ENCODE measurements at places on chromosomes 12 and 14.

- DNase-seq = no peak
These were observed 44.5 kb downstream of the NUAK1 start for GRCh38 chr12:106094304-106094703.

DNA sequence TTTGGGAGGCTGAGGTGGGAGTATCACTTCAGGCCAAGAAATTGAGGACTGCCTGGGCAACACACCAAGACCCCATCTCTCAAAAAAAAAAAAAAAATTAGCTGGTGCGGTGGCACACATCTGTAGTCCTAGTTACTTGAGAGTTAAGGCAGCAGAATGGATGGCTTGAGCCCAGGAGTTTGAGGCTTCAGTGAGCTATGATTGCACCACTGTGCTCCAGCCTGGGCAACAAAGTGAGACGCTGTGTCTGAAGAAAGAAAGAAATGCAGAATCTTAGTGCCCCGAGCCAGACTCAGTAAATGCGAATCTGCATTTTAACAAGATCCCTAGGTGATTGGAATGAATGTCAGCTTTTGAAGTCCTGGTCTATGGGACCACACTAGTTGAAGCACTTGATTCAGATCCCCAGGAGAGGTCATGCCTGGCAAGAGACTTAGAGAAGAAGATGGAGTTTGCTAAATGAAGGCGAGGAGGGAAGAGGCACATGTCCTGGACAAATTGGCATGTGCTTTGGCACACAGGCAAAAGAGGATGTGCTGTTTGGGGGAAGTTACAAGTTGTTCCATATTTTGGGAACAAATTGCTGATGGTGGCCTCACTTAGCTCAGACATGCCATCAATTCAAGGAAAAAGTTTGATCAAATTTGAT lies 56.6 kb downstream of the DRAM1 start:
- no peak for DNase-seq

DNA sequence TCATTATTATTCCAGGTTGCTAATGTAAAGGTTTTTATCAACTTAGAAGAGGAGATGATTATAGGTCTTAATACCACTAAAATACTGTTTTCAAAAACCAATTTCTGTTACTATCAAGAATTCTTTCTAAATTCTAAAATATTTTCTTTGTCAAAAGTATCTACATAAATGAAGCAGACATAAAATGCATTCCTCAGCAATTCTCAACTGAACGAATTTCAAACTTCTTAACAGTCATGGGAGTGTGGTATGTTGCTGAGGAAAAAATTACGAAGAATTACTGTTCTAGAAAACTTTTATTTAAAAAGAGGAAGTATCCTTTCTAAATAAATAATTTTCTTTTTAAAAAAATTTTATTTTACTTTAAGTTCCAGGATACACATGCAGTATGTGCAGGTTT lies 146.4 kb downstream of the SLC2A13 start:
- DNase-seq = no peak

DNA sequence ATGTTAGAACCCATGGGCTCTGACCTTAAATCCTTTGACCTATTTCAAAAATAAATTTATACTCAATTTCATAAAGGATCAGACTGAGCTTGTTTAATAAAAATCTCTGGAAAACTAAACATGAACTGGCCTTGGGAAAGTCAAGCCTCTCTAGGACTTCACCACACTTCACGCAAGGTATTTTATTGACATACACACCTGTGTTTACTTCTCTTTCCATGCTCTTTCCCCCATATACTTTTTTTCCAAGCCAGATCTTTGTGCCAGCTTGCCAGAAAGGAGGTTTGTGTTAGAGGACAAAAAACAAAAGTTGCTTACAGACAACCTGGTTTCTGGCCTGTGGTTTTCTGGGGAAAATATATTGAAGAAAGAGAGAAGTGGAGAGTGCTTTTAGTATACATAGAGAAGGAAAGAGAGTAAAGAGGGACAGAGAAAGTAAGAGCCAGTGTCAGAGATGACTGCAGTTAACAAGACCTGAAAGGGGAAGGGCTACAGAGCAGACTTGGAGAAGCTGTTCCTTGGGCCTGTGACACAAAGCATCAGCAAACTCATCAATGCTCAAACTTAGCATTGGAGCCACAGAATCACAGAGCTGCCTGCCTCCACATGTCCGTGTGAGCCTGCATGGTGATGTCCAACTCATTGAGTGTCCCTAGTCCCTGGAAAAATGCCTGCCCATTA lies 77.3 kb upstream of the TMTC2 start:
- DNase-seq = no peak

GRCh38 chr12:47739979-47740378 lies 14.7 kb upstream of the ENDOU start:
- no peak for DNase-seq

DNA sequence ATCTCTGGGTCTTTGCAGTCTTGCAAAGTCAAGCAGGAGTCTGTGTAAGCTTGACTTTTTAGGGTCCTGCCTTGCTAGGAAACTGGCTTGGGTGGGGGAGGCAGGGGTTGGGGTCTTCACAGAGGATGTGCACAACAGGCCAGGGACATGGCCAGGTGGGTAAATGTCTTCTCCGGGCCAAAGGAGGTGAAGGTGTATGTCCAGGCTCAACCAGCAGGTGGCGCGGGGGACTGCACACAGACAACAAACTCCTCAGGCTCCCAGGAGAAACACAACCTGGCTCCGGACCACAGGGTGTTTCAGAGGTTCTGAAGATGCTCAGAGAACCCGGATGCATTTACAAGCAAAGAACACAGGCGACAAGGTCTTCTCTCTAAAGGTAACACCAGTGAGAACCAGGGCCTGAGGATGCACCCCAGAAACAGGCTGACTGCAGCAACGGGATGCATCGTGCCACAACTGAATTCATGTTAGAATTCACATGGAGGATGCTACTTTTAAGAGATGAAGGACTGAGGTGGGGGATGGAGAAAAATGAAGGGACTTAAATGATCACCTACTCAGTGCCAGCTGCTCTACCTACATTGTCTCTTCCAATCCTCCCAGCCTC lies 56.0 kb downstream of the PLEKHG3 start:
- DNase-seq = peak; percentile 71

- no peak for DNase-seq
These were observed 2.9 kb downstream of the RBM23 start for GRCh38 chr14:22915886-22916521.

GRCh38 chr12:72406111-72406510 lies 133.9 kb downstream of the TRHDE start:
- no peak for DNase-seq

GRCh38 chr12:103369929-103370328 lies 125.8 kb downstream of the C12orf42 start:
- DNase-seq = no peak

All from cerebellum (tissue), 4 donors.